Camera-type eye (tissue), 1 donor: ENCODE measurements at places on chromosomes 12 and 14. TPM values are rescaled to one million over a fixed set of nuclear protein-coding genes. Genes with fewer than 3 reads are reported as not detected.

Gene BCL2L2
- total RNA-seq = 29.7 TPM

Gene KRT6C
- total RNA-seq = not detected

Gene TRMT61A
- 10.1 TPM for total RNA-seq

Gene C14orf39
- 8.5 TPM for total RNA-seq

Gene BICDL1
- 24.7 TPM for total RNA-seq

Gene GDF3
- not detected for total RNA-seq

Gene PPP1R1A
- 8.8 TPM for total RNA-seq

Gene PTPRO
- total RNA-seq = 51.3 TPM

Gene WNT5B
- 34.6 TPM for total RNA-seq

Gene GLT1D1
- 8.6 TPM for total RNA-seq

Gene KCNH5
- total RNA-seq = 8.7 TPM

Gene KRT83
- total RNA-seq = not detected

Gene MYL6
- 753 TPM for total RNA-seq

Gene HOXC6
- not detected for total RNA-seq

Gene CD4
- total RNA-seq = 7.2 TPM

Gene SLC17A8
- total RNA-seq = 3.6 TPM

Gene PDZRN4
- total RNA-seq = 5.2 TPM

Gene CLEC2D
- total RNA-seq = 17.5 TPM

Gene SNX6
- 260 TPM for total RNA-seq

Gene OR11H6
- not detected for total RNA-seq

Gene DTX1
- total RNA-seq = 19.1 TPM

Gene TMX1
- total RNA-seq = 119 TPM

Gene RASSF9
- 5.9 TPM for total RNA-seq

Gene LMNTD1
- total RNA-seq = not detected

Gene ARID4A
- total RNA-seq = 45.4 TPM

Gene HVCN1
- 6.8 TPM for total RNA-seq

Gene KRT6A
- total RNA-seq = 1.2 TPM

Gene SLC10A1
- total RNA-seq = not detected

Gene PLCZ1
- total RNA-seq = not detected

Gene CLMN
- total RNA-seq = 25.3 TPM

Gene BHLHE41
- total RNA-seq = 8.6 TPM

Gene ADAMTS20
- 1.6 TPM for total RNA-seq

Gene NEMP1
- 16.1 TPM for total RNA-seq

Gene CCDC197
- not detected for total RNA-seq

Gene OR4E2
- not detected for total RNA-seq

Gene FSCB
- 0.11 TPM for total RNA-seq

Gene CRIP1
- 18.5 TPM for total RNA-seq

Gene CLEC9A
- 0.27 TPM for total RNA-seq

Gene TUBA1A
- total RNA-seq = 1,127 TPM

Gene ADSS1
- 17.1 TPM for total RNA-seq

Gene ABCB9
- total RNA-seq = 16.9 TPM

Gene DYNC1H1
- 800 TPM for total RNA-seq

Gene RHOJ
- 13.7 TPM for total RNA-seq

Gene APOF
- not detected for total RNA-seq

Gene CYP46A1
- total RNA-seq = 5.4 TPM

Gene HPD
- total RNA-seq = 0.77 TPM

Gene RNF212B
- total RNA-seq = not detected

Gene RD3L
- 12.0 TPM for total RNA-seq

Gene TESPA1
- 0.71 TPM for total RNA-seq

Gene CD163L1
- 7.4 TPM for total RNA-seq
